Activated CD4-positive, alpha-beta T cell treated with anti-CD3 and anti-CD28 coated beads, Interleukin-2, amount 10 ng/mL, durations not matched to agents 7 days and 5 days (primary cell): ENCODE measurements at places on chromosomes 12 and 14. TPM values are rescaled to one million over a fixed set of nuclear protein-coding genes. Genes with fewer than 3 reads are reported as not detected.

- DNase-seq = no peak
Observed at GRCh38 chr12:109912855-109913321, 12.8 kb downstream of the TCHP start.

FAM181A gene
- not detected for total RNA-seq

GRCh38 chr12:91185421-91185820 is 2.8 kb upstream of the DCN start:
- DNase-seq = no peak

DNA sequence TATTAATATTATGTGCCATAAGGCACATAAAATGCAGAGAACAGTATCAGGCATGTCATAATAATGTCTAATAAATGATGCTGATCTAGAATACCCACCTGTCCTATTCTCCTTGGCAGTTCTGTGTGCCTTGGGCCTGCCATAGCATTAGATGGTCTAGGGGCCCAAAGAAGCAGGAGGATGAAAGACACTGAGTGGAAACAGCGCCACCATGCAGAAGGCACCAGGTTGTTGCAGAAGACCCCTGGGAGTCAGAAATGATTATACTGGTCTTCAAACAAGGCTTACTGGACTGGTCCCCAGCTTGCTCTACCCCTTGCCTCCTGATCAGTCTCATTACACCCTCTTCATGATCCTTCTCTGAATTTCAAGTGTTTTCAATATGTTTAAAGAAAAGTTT is 353.3 kb downstream of the GRIN2B start:
- no peak for DNase-seq

FOXN4 gene
- not detected for total RNA-seq

DNA sequence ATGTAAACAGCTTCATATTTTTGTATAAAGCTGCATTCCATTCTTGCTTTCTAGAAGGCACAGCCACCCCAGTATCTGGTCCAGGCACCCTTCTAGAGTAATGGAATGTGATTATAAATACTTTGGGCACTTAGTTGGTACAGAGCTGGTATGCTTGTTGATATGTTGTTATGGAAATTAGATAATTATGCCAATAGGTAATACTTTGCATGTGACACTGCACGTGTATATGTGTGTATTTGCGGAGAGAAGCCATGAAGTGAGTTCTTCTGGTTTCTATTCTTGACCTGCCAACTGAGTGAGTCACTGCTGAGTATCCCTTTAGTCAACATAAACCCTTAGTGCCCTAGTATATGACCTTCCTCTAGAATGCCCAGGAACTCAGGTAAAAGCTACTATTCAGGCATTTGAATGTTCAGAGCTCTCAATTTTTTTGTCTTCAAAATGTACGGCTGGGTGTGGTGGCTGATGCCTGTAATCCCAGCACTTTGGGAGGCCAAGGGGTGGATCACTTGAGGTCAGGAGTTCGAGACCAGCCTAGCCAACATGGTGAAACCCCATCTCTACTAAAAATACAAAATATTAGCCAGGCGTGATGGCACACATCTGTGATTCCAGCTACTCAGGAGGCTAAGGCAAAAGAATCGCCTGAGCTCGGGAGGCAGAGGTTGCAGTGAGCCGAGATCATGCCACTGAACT is 6.2 kb upstream of the TCP11L2 start:
- DNase-seq = no peak

DNA sequence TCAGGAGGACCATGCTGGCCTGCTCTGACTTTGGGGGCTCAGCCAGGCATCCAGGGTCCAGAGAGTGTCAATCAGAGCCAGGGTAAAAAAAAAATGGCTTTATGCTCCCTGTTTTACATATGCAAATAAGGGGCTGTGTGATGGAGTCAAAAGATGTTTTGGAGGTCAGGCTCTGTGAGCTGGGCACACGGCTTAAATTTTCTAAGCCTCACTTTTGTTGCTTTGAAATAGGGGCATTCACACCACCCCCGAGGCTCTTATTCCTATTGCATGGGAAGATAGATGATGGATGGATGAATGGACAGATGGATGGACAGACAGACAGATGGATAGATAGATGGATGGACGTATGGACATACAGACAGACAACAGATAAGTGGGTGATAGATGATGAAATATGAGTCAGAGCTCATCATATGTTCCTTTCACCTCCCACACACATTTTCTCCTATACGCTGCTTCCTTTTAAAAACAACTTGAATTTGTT is 42.7 kb downstream of the RIN3 start:
- DNase-seq = no peak

DNA sequence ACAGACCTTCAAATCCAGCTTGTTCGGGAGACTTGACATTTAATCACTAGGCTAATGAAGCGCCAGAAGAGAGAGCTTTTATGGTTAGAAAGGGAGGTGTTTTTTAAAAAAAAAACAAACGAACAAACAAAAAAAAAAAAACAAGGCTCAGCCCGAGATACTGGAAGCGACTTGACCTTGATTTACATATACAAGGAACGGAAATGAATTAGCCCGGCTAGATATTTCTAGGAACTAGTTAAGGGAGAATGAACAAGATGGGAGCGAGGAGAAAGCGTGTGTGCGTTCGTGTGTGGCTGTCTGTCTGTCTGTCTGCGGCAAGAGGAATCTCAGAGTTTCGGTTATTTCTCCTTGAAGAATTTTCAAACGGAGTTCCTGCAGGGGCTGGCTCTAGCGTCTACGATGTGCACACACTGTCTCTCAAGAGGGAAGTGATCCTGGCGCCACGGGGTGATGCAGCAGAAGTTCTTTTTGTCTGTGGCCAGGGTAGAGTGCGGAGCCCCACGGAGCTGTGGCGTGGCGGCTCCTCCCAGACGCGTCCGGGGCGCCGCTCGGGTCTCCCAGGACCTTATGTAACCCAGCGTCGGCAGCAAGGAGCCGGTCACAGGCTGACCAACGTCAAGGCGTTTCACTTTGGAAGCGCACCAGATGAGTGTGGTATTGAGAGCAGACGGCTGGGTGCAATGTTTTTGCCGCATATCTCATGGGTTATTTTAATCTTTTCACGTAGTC is 18.8 kb downstream of the SOCS2 start:
- peak; percentile 34 for DNase-seq

DNA sequence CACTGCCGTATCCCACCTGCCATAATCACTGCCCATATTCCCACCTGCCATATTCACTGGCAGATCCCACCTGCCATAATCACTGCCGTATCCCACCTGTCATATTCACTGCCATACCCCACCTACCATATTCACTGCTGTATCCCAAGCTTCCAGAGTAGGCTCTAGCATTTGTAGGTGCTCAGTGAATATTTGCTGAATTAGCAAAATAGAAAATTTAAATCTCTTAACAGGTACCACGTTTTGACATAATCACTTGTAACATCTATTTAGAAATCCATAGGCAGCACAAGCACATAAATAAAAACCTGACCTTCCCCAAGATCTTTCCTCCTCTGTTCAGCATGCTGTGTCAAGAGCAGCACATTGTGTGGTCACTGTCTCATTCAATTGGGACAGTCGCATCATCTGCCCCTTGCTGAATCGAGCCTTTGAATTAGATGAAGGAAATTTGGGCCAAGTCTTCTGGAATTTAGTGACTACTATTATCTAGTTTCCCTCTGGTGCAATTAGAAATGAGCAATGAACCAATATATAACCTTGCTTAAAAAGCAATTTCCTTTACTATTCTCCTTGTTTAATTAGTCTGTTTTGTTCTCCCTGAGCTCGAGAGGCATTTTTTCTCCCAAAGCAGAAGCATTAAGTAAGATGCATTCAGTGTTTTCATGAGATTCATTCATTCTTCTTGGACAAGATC is 144.9 kb upstream of the FGD4 start:
- DNase-seq = no peak

- no peak for DNase-seq
Observed at GRCh38 chr12:91349476-91349875, 166.9 kb upstream of the DCN start.

DNA sequence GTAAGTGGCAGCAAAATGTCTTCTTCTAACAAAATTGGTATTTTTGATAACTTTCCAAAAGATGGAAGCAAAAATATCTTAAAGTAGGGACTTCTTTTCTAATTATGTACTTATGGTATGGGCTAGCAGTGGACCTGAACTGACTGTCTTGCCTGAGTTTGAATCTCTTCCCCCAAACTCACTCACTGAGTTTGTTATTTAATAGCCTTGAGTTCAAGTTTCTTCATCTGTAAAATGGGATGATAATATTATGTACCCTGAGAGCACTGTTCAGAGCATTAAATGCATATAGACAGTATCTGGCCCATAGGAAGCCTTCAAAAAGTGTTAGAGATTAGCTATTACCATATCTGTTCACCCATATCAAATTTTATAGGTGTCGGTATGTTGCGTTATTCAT is 210.4 kb upstream of the NUDT4 start:
- DNase-seq = no peak

DNA sequence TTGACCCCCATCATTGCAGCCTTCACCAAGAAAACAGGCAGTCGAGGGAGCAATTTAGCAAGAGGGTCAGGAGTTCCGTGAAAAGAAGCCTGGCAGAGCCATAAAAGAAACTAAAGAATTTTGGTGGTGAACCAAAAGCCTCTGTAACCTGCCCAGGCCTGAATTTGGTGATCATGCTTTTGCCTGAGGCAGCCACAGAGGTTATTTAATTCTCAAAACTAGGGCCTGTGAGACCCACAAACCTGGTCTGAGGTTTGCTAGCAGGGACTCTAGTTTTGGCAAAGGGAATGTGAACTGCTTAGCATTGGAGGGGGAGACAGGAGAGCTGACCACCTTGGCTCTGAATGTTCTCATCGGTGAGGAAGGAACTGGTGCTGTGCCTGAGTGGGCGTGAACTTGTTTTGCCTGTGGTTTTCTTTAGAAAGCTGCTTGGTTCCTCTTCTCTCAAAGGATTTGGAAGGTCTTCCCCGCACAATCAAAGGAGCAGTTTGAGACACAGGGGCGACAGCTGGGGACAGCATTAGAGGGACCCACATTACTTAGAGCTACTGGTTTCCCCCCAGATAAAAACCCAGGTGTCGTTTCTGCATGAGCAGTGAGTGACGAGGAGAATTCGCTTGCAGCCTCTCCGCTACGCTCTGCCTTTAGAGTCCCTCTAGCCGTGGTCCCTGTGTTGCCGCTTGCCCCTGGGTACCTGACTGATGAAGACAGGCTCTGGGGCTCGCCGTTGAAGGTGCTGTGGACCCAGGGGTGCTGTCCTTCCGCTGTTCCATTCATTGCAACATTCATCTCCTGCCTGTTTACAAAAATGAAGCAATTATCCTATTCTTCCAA is 12.6 kb upstream of the WNT5B start:
- DNase-seq = no peak

DNA sequence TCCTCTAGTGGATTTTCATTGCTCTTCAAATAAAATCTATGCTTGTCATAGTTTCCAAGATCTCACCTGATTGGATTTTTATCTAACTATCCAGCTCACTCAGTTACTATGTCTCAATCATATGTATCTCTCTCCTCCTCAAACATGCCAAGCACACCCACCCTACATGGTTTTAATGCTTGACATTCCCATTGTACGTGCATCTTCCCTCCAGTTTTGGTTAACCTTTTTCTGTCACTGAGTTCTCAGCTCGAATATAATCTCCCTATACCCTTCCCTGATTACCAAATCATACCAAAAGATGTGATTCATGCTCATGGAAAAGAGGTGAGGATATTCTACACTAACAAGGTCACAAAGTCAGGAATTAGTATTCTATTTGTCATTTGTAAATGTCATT is 12.0 kb upstream of the PTPRQ start:
- DNase-seq = no peak

GRCh38 chr12:127120851-127121250 is 1146.1 kb upstream of the TMEM132C start:
- DNase-seq = no peak

- DNase-seq = no peak
Observed at GRCh38 chr12:110451263-110451662, 1.1 kb upstream of the ARPC3 start.

GRCh38 chr14:47746986-47747385 is 71.6 kb upstream of the MDGA2 start:
- DNase-seq = no peak

SRRM4 gene
- total RNA-seq = not detected

- DNase-seq = no peak
Observed at GRCh38 chr12:3236345-3237187, 159.4 kb downstream of the TSPAN9 start.

DNA sequence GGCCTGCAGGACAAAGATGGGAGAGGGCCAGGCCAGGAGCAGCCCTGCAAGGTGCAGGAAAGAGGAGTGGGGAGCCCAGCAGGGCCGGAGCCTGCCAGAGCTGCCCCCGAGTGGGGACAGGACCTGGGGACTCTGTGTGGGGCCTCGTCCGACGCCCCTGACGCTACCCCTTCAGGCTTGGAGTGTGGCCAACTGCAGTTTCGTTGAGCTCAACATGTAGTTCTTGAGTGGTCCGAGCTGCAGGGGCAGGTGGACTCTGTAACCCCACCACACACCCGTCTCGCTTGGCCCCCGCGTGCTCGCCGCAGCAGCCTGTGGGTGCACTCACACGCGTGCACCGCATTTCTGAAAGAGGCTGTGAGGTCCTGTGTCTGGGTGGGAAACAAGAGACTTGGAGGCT is 2.0 kb downstream of the ASPG start:
- DNase-seq = no peak

- DNase-seq = no peak
Observed at GRCh38 chr12:26953447-26953846, 15.2 kb downstream of the FGFR1OP2 start.

DNA sequence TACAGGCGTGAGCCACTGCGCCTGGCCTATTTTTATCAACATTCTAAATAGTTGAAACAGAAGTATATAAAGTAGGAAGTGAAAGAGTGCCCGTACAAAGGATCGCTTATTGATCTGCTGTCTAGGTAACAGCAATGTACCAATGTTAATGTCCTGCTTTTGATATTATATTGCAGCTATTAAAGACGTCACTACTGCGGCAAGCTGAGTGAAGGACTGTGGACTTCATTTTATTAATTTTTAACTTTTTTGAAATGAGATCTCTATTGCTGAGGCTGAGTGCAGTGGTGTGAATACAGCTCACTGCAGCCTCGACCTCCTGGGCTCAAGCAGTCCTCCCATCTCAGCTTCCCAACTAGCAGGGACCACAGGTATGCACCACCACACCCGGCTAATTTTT is 10.8 kb downstream of the PTGR2 start:
- DNase-seq = no peak

DNA sequence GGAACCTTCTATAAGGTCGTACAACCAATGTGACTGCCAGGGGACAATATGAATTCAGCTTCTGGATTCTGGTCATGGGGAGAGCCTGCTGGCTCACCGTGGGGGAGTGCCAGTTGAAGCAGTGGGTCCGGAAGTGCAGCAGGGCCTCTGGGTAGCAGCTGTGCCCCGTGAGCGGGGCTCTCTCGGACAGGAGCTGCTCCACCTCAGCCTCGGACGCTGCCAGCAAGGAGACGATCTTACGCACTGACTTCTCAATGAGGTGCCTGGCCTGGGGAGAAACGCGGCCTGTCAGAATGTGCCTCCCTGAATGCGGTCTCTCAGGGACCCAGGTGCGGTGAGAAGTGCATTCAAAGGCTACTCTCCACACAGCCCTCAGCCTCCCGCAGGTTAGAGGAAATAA is 42.0 kb downstream of the LGMN start:
- no peak for DNase-seq

HSPA2 gene
- total RNA-seq = 2.4 TPM

C12orf76 gene
- total RNA-seq = 19.9 TPM

TSHR gene
- 1.0 TPM for total RNA-seq

AQP2 gene
- total RNA-seq = not detected
